AG08396 (cell line): ENCODE measurements at places on chromosomes 5 and 9.

DNA sequence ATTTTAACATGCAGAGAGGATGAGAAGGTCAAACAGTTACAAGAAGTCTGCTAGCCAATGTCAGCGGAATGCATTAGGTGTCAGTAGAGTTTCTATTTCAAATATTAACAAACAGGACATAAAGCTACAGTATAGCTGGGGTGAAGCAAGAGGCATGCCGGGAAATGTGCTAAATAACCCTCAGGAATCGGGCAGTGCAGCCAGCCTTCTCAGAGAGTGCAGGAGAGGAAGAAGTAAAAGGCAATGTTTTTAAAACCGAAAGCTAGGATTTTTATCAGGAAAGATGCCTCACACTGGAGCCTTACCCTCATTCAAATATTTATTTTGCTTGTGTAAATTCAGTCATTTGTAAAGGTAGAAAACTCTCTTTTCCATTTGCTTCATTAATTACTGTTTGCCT, 59.1 kb upstream of the SH3GL2 start:
- peak; percentile 7 for DNase-seq

- no peak for DNase-seq
Measured at GRCh38 chr5:137831526-137831925, 36.1 kb upstream of the MYOT start.

GRCh38 chr5:943201-943917, 50.7 kb downstream of the TRIP13 start:
- no peak for DNase-seq

DNA sequence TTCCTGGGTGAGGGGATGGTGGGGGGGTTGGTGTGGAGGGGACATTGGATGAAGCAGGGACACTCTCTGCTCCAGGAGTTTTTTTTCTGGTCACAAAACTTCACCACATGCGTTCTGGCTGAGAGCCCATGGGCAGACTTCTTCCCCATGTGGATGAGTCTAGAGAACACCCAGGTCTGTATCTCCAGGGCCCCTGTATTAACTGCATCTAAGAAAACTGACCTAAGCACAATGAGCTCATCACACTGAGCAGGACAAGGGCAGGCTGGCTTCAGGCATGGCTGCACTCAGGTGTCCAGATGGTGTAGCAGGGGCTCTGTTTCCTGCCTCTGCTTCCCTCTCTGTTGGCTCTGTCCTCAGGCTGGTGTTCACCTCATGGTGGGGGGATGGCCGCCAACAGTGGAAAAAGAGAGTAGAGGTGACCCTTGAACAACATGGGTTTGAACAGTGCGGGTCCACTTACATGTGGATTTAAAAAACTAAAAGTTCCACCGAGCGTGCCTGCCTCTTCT, 85.3 kb upstream of the STC2 start:
- DNase-seq, result no peak

- DNase-seq, result peak; percentile 17
Measured at GRCh38 chr9:91116211-91116610, 245.5 kb downstream of the AUH start.

DNA sequence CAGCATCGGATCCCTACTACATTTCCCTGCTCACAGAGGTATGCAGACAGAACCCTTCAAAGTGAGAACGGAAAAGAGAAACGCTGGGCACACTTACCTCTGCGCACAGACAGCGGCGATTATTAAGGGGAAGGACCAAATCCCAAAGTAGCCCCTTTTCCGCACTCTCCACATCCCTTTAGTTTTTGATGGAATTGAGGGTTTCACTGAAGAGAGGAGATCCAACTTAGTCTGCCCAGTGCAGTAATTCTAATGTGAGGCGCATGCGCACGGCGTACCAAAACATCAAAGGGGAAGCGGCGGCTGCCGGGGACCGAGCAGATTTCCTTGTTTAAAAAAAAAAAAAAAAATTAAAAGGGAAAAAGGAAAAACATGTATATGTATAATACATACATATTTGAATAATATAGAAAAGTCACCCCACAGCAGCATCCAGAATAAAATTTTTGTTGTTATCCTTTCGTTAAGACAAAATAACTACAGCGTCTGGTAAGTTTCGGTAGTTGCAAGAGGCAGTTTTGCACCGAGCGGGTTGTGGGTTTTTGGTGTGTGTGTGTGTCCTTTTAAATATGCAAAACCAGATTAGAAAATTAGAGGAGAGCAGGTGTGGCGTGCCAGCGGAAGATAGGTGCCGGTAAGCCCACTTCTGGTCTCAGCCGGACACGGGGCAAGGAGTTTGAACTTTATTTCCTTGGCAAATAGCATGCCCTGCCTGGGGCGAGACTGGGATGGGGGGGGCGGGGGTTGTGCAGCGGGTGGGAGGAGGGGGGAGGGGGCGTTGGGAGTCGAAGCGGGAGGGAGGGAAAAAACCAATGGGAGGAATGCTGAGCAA, at the start of gene GABRB2:
TSS of gene GABRB2 (minus strand) at position 256 of the 832 bp plus-strand sequence. CDS start at position 174, 82 bp downstream.
- peak; percentile 77 for DNase-seq

DNA sequence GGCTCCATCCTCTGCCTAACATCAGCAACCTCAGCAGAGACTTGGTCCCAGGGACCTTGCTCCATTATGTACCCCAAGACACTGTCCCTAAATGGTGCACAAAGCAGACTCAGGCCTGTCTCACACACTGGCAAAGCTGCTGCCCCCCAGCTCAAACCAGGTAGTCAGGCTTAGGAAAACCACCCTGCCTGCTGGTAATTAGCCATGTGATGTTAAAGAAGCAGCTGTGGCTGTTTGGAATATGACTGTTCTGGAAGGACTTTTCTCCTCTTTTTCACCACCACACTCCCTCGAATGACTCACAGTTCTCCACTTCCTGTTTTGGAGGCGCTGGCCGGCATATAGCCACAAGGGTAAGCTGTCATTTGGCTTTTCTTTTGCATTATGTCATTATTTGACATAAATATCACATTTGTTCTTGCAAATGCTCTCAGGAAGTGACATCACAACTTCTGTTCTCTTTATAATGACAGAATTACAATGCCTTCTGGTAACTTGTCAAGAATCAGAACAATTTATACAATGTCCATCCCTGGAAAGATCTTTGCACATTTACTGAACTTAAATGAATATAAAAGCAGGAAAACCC, 113.9 kb downstream of the SUSD1 start:
- peak; percentile 78 for DNase-seq
